Sigmoid colon (tissue), 7 donors: ENCODE measurements at places on chromosomes 3 and 15. TPM values are rescaled to one million over a fixed set of nuclear protein-coding genes. Genes with fewer than 3 reads are reported as not detected.

Gene PAK2
- 30.4 TPM for polyA plus RNA-seq

Gene ATP13A3
- 12.0 TPM for polyA plus RNA-seq

Gene HSPBAP1
- 6.4 TPM for polyA plus RNA-seq

- DNase-seq: no peak
These were observed 91.1 kb upstream of the LRRN1 start for GRCh38 chr3:3707858-3708768.

- DNase-seq: no peak
These were observed 325.2 kb upstream of the CTNNB1 start for GRCh38 chr3:40873934-40874699.
